Calu3 (cell line): ENCODE measurements at places on chromosomes 2 and 18. TPM values are rescaled to one million over a fixed set of nuclear protein-coding genes. Genes with fewer than 3 reads are reported as not detected.
A peak's percentile ranks its signal among the peaks of the same experiment; 100 is the strongest.

Gene CERKL
- total RNA-seq, result 1.1 and 1.5 TPM in 2 replicates

Gene KCNJ13
- not detected in 2 replicates for total RNA-seq

- no peak for DNase-seq
- no peak overlapping the region for H3K4me3 ChIP-seq
- no peaks in the 10 kb centered on the region for H3K27me3 ChIP-seq
Observed at GRCh38 chr2:17479875-17480274, 38.4 kb downstream of the RAD51AP2 start.

Gene NTSR2
- total RNA-seq, result not detected in 2 replicates

DNA sequence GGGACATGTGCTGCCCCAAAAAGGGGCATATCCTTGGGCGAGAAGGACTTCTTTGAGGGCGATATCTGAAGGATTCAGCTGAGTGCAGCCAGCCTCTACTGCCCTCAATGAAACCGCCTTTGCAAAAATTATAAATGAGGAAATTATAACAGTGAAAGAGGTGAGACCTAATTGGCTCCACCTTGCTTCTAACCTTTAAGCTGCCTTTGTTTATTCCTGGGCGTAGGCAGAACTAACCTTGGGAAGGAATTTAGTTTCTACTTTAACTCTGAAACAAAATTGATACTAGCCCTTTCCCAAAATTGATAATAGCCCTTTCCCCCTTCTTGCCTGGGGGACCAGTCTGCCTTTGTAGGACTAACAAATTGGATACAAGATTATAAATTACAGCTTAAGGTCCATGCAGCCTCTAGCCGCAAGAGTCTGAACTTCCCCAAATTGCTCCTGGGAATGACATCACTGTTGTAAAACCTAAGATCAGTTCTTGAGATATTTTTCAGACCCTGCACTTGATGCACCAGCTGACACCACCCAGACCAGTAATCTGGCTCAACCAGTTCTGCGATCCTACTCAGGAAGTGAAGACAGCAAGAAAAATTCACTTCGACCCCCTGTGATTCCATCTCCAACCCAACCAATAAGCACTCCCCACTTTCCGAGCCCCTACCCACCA is 36.0 kb upstream of the ASAP2 start:
- H3K27me3 ChIP-seq, result no peaks in the 10 kb centered on the region
- H3K4me3 ChIP-seq, result peak overlapping the region; percentile 57
- DNase-seq, result peak; percentile 78
- H3K27ac ChIP-seq, result peak overlapping the region; percentile 84

DNA sequence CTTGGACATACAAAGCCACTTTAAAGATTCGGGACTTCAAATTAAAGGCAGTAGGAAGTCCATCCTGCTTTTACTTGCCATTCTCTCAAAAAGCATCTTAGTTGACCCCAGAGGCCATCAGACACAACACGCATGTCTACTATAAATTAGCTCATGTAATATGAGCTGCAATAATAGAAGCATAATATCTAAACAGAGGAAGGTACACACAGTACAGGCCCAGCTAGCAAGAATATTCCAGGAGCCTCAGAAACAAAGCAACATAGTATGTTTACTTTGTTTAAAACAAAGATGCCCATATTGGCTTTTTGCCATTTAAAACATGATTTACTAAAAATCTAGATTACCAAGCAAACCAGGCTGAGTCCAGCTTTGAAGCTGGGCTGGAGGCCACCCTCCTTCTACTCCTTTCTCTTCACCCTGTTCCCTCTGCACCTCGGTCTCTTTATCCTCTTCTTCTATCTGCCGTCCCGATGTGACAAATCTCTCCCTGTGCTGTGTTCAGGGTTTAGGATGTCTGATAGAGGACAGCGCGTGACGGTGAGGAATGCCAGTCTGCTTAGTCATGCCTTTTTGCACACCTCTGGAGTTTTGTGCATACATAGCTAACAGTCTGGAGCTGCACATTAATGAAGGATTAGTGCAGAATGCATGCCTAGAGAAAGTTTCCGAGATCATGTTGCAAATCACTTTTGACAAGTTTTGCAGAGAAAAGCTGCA is 28.2 kb downstream of the DTNA start:
- H3K4me1 ChIP-seq, result peaks cover 10% of the 10 kb centered on the region
- DNase-seq, result peak; percentile 34
- H3K27ac ChIP-seq, result no peak overlapping the region
- no peaks in the 10 kb centered on the region for H3K36me3 ChIP-seq

- H3K36me3 ChIP-seq, result no peaks in the 10 kb centered on the region
- H3K27me3 ChIP-seq, result no peaks in the 10 kb centered on the region
- H3K4me3 ChIP-seq, result no peak overlapping the region
- peaks cover 25% of the 10 kb centered on the region for H3K4me1 ChIP-seq
Observed at GRCh38 chr2:197134206-197134605, 176.4 kb downstream of the ANKRD44 start.

DNA sequence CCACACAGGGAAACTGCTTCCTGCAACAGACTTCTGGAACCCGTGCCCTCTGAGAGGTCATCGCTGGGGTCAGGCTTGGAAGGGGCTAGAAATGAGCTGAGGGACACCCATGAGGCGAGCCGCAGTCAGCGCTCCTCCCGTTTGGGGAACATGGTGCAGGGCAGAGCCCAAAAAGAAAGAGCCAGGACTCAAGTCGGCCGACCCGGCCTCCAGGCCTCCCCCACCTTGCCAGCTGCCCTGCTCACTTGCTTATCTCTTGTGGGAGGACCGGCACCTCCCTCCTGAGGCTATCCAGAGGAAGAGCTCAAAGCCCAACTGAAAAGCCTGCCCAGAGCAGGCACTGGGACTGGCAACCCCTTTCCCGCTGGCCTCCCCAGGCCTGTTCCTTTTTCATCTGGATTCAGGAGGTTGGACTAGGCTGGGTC is 43.6 kb downstream of the SCTR start:
- H3K4me1 ChIP-seq, result peaks cover 30% of the 10 kb centered on the region
- H3K27me3 ChIP-seq, result no peaks in the 10 kb centered on the region
- no peak overlapping the region for H3K4me3 ChIP-seq
- DNase-seq, result no peak

DNA sequence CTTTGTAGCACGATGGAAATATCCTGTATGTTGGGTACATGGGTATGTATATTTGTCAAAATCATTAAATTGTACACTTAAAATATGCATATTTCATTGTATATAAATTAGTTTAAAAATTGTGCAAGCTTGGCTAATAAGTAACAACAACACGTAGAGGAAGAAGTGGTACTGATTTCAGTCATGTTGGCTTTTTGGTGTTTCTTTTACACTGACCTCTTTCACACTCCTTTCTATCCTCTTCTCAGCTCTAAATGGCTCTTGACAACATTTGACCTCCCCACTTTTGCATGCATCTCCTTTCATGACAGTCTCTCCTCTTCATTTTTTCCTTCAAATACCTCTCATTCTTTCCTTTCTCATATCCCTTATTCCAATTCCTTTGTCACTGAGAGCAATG is 801.4 kb upstream of the ZEB2 start:
- no peaks in the 10 kb centered on the region for H3K36me3 ChIP-seq
- no peak overlapping the region for H3K27ac ChIP-seq

GRCh38 chr2:40384714-40385113 is 67.2 kb downstream of the SLC8A1 start:
- H3K4me3 ChIP-seq, result no peak overlapping the region
- H3K36me3 ChIP-seq, result no peaks in the 10 kb centered on the region
- no peak for DNase-seq
- H3K4me1 ChIP-seq, result no peaks in the 10 kb centered on the region
- H3K27me3 ChIP-seq, result no peaks in the 10 kb centered on the region
- no peak overlapping the region for H3K27ac ChIP-seq

DNA sequence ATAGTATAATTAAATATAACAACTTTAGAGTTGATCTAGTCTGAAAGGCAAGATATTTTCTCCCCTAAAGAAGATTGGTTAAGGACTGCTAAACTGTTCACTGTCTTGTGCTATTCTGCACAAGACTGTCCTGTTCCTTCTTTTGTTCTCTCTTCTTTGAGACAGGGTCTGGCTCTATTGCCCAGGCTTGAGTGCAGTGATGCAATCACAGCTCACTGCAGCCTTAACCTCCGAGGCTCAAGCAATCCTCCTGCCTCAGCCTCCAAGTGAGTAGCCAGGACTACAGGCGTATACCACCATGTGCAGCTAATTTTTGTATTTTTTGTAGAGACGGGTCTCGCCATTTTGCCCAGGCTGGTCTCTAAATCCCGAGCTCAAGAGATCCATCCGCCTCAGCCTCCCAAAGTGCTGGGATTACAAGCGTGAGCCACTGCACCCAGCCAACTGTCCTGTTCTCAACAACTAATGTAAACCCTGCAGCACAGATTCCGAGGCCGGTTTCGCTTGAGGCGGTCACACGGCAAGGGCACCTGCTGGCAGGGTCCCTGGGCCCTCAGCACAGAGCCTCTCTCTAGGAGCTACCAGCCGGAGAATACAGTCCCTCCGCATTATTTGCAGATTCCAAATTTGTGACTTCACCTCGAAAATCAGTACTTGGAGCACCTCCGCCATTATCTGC is 16.4 kb downstream of the PXDN start:
- no peaks in the 10 kb centered on the region for H3K36me3 ChIP-seq
- no peak overlapping the region for H3K4me3 ChIP-seq
- H3K27ac ChIP-seq, result no peak overlapping the region
- H3K4me1 ChIP-seq, result no peaks in the 10 kb centered on the region
- DNase-seq, result no peak

GRCh38 chr2:3293221-3293620 is 84.4 kb downstream of the EIPR1 start:
- H3K4me1 ChIP-seq, result no peaks in the 10 kb centered on the region
- H3K27me3 ChIP-seq, result no peaks in the 10 kb centered on the region
- H3K4me3 ChIP-seq, result no peak overlapping the region
- H3K36me3 ChIP-seq, result no peaks in the 10 kb centered on the region

GRCh38 chr18:41875094-41875780 is 79.8 kb upstream of the PIK3C3 start:
- no peaks in the 10 kb centered on the region for H3K27me3 ChIP-seq
- H3K4me1 ChIP-seq, result peaks cover 16% of the 10 kb centered on the region
- no peaks in the 10 kb centered on the region for H3K36me3 ChIP-seq
- no peak overlapping the region for H3K4me3 ChIP-seq

Gene MSTN
- 0.24 TPM in 1 of 2 replicates, not detected in the other for total RNA-seq

- no peak overlapping the region for H3K27ac ChIP-seq
- peaks cover 17% of the 10 kb centered on the region for H3K4me1 ChIP-seq
- H3K27me3 ChIP-seq, result no peaks in the 10 kb centered on the region
- H3K4me3 ChIP-seq, result no peak overlapping the region
Observed at GRCh38 chr2:8486141-8486540, 195.7 kb upstream of the ID2 start.

DNA sequence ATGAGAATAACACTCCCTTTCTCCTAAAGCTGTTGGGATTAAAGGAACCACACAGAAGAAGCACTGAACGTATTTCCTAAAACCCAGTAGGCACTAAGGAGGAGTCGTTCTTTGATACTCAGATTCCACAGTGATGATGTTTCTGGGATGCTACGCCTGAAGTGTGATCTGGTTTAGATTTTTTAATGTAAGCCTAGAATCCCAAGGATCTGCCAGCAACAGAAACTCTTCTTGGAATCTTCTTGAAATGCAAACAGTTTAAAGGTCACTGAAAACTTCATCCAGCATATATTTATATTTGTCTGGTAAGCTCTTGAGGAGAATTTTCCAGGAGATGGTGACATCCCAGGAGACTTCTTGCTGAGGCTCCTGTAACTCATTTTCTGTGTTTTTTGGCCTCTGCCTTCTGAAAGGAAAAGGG is 247.6 kb upstream of the TRIB2 start:
- no peaks in the 10 kb centered on the region for H3K4me1 ChIP-seq
- no peak for DNase-seq
- H3K27ac ChIP-seq, result no peak overlapping the region
- no peaks in the 10 kb centered on the region for H3K27me3 ChIP-seq

Gene PMAIP1
- 56.1 and 75.4 TPM in 2 replicates for total RNA-seq

Gene DSC1
- not detected in 2 replicates for total RNA-seq

DNA sequence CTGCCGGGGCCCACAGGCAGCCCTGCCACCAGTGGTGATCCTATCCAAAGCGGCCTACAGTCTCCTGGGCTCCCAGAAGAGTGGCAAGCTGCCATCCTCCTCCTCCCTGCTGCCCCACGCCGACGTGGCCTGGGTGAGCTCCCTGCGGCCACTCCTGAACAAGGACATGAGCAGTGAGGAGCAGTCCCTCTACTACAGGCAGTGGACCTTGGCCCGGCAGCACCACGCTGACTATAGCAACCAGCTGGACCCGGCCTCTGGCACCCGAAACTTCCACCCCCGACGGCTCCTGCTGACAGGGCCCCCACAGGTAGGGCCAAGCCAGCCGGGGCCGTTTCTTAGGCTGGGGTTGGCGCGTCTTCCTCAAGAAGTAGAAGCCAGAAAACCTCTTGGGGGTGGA is 100.5 kb downstream of the ESCO1 start:
- no peak overlapping the region for H3K27ac ChIP-seq
- H3K27me3 ChIP-seq, result no peaks in the 10 kb centered on the region
- peaks cover 4% of the 10 kb centered on the region for H3K36me3 ChIP-seq
- H3K4me3 ChIP-seq, result no peak overlapping the region
- DNase-seq, result no peak

Gene CENPA
- total RNA-seq, result 23.4 and 33.2 TPM in 2 replicates

DNA sequence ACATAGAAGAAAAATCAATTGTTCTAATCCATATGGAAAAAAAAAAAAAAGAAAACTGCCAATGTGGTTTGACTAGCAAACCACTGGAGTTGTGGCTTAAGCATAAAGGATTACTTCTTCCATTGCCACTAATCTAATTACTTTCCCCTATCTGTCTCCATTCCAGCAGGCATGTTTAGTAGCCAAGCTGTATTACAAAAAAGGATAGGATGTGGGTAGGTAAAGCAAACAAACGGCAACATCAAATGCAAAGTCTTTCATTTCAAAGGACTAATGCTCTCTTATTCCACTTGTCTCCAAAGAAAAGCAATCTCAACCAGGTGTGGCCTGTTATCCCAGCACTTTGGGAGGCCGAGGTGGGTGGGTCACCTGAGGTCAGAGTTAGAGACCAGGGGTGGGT is 36.5 kb downstream of the SLC8A1 start:
- H3K4me3 ChIP-seq, result no peak overlapping the region
- no peaks in the 10 kb centered on the region for H3K36me3 ChIP-seq
- no peak overlapping the region for H3K27ac ChIP-seq
- no peak for DNase-seq

Gene GNAL
- total RNA-seq, result 0.61 and 1.2 TPM in 2 replicates

Gene CFAP53
- 0.94 and 0.98 TPM in 2 replicates for total RNA-seq

- peak overlapping the region; percentile 73 for H3K4me3 ChIP-seq
- H3K36me3 ChIP-seq, result peaks cover 41% of the 10 kb centered on the region
- H3K27ac ChIP-seq, result peak overlapping the region; percentile 67
- no peaks in the 10 kb centered on the region for H3K27me3 ChIP-seq
- peaks cover 25% of the 10 kb centered on the region for H3K4me1 ChIP-seq
- DNase-seq, result peak; percentile 66
Observed at GRCh38 chr2:39119732-39120520, 925 bp downstream of the SOS1 start.

DNA sequence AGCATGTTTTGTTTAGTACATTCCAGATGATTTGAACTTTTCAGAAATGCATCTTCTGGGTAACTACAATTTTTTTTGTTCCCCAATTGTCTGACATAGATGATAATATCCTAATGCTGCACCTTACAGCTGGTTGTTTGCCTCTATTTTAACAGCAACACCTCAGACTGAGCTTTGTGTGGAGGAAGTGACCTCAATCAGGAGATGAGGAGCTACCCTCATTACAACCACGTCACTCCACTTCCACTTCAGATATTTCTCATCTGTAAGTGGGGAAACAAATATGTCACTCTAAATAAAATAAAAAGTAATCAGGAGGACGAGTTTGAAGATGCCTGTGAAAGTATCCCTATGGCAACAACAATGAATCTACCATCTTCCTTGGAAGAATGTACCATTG is 12.1 kb upstream of the SRSF7 start:
- H3K4me3 ChIP-seq, result no peak overlapping the region
- no peaks in the 10 kb centered on the region for H3K27me3 ChIP-seq
- DNase-seq, result no peak
- H3K36me3 ChIP-seq, result no peaks in the 10 kb centered on the region
- H3K4me1 ChIP-seq, result peaks cover 23% of the 10 kb centered on the region

Gene CFAP210
- 0.17 TPM in 1 of 2 replicates, not detected in the other for total RNA-seq

GRCh38 chr2:237118561-237119155 is 33.0 kb downstream of the COPS8 start:
- no peak overlapping the region for H3K27ac ChIP-seq
- no peak overlapping the region for H3K4me3 ChIP-seq
- H3K27me3 ChIP-seq, result no peaks in the 10 kb centered on the region
